ENCODE measurements at places on chromosomes 6 and 20.

GRCh38 chr6:136672144-136672543, 120.1 kb downstream of the MAP3K5 start:
- no peak for DNase-seq

DNA sequence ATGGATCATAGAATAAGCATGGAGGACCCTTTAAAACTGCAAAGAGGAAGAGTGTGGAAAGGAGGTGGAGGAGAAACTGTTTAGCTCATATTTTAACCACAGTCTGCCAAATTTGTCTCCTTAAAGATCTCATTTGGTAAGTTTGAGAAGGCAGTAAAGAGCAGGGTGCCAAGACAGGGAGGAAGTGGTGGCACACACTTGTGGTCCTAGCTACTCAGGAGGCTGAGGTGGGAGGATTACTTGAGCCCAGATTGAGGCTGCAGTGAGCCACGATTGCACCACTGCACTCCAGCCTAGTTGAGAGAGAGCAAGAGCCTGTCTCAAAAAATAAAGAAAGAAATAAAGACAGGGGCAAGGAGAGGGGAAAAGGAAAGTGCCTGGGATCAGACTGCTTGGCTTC, 16.8 kb upstream of the DCBLD1 start:
- no peak for DNase-seq

DNA sequence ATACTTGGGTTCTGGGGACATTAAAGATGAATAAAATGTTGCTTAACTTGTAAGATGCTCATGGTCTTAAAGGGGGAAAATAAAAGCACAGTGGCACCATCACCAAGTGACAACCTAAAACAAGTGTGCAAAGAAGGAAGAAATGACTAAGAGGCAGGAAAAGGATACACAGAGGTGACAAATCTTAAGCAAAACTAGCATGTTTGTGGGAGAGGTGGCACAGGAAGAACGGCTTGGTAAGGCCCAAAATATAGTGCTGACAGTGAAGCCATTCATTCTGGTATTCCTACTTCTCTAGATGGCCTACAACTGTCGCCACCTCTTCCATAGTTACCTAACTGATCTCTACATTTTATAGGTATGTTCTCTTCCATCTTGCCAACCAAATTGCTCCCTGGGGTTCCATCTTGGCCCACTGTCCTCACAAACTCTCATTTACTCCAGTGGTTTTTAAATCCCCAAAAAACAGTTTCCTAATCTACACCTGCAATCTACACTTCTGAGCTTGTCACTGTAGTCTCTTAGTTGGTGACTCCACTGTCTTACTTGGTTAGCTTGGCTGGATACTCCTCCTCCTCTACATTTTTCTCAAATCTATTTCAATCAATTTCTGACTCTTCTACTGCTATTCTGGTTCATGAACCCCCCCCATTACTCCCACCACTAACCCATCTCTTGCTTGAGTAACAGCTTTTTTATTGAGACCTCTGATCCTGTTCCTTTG, 33.5 kb downstream of the FAM8A1 start:
- DNase-seq: no peak

DNA sequence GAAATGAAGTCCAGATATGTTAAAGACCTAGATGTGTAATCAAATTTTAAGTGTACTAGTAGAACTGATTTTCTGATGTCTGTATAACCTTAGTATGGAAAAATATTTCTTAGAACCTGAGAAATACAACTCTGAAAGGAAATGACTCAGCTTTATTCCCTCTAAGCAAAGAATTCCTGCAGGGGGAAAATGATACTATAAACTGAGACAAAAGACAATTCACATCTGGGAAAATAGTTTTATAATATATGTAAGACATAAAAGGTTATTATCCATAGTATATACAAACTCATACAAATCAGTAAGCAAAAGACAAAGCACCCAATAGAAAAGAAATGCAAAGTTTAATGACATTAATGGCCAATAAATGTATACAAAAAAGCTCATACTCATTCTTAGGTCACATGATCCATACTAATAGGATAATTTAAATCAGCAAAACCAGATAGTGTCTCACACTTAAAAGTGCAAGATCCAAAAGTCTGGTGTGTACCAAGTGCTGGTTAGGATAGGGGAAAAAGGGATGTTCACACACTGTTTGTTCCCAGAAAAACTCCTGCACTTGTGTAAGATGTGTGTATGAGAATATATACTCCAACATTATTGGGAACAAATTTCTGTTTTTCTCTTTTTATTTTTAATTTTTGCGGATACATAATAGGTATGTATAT, 22.6 kb downstream of the RNF217 start:
- DNase-seq: no peak

GRCh38 chr6:164007881-164008280, 593.4 kb downstream of the QKI start:
- no peak for DNase-seq

DNA sequence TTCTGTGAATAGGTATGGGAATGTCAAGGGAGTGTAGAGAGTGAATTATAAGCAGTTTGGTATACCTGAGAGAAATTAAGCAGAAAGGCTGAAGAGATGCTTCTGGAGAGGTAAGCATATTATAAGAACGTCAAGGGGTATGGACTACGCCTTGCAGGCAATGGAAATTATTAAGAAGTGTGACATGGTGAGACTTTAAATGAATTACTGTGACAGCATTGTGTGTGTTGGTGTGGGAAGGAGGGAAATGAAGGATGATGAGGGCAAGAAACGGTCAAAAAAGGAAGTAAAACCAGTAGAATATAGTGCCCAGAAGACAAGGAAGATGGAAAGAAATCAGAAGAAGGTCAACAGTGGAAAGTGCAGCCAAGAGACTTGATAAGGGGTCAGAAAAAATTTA, 5.9 kb downstream of the KHDRBS2 start:
- no peak for DNase-seq

GRCh38 chr6:26271668-26272024, 93.4 kb upstream of the BTN3A2 start:
- DNase-seq: no peak

DNA sequence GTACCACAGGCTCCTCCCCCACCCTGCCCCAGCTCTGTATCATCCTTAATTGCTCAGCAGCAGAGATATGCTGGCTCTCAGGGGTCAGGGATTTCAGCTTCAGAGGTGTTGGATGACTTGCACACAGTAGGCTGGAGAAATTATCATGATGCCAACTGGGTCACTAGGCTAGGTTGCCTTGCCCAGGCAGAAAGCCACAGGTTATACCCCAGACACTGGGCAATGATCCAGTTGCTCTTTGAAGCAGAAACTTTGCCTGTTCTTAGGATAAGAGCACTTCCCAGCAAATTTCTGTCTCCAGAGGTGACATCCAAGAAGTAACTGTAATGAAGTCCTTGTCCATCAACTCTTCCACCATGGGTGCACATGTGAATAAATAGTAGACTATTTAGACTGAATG, 38.3 kb upstream of the SCML4 start:
- no peak for DNase-seq

DNA sequence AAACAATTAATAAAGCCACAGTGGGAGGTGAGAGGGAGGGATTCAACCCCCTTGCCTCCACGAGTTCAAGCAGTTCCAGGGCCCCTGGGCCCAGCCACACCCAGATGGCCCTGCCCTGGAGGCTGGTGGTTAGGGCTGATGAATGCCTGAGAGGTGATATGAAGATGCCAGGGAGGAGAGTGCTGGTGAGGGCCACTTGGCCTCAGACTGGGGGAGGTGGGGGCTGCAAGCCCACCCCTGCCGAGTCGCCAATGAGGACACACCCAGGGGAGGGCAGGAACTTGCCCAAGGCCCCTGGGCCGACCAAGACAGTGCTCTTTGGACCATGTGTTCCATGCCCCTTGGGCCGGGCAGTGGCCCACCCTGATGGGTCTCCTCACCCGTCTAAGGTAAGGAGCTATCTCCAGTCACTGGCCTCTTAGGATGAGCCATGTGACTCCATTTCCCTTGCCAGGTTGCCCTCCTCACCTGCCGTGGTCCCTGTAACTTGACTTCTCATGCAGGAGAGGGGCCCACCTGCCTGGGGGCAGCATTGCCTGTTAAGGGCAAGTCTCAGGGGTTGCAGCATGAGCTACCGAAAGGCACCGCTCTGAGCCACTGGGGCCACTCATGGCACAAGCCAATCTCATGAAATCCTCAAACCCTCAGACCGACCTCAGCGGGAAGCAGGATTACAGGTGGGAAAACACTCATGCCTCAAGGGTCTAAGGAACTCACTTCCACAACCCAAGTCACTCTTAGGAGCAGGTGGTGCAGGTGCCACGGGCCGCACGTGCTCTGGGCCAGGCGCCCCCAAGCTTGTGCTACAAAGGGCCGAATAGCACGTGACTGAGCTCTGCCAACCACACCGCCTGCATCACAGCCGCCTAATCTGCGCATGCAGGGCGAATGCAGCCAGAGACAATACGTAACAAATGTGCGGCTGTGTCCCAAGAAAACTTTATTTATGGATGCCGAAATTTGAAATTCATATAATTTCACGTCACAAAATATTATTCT, 147.4 kb upstream of the MLN start:
- no peak for DNase-seq

DNA sequence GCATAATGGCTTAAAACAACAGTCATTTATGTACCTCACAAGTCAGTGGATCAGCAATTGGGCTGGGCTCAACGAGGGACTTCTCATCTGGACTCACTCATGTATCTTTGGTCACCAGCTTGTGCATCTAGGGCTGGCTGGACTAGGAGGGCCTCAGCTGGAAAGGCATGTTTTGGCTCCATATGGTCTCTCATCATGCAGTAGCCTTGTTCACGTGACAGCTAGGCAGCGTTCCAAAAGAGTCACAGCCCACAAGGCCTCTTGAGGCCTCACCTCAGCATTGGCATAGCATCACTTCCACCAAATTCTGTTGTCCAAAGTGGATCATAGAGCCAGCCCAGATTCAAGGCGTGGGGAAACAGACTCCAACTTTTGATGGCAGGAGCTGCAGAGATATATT, 110.1 kb downstream of the MAFB start:
- no peak for DNase-seq

DNA sequence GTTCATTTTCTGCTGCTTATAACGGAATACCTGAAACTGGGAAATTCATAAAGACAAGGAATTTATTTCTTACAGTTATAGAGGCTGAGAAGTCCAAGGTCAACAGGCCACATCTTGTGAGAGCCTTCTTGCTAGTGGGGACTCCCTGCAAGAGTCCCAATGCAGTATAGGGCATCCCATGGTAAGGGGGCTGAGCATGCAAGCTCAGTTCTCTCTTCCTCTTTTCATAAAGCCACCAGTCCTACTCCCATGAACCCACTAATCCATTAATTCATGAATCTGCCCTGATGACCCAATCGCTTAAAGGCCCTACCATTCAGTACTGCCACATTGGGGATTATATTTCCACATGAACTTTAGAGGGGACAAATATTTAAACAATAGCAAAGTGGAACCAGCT, 26.5 kb downstream of the CYB5R4 start:
- DNase-seq: no peak

GRCh38 chr6:77814119-77814518, 161.3 kb downstream of the MEI4 start:
- no peak for DNase-seq

GRCh38 chr6:148874698-148875293, 128.0 kb downstream of the UST start:
- DNase-seq: no peak
